ENCODE measurements at places on chromosomes 1 and 21. TPM values are rescaled to one million over a fixed set of nuclear protein-coding genes. Genes with fewer than 3 reads are reported as not detected.

Gene GCSAML
- total RNA-seq = not detected

Gene SIPA1L2
- 5.1 TPM for total RNA-seq

Gene TMEM240
- 1.5 TPM for total RNA-seq

Gene PAQR6
- 0.19 TPM for total RNA-seq

Gene IFT25
- total RNA-seq = 19.2 TPM

Gene SLAMF1
- total RNA-seq = not detected

Gene PRXL2B
- 13.8 TPM for total RNA-seq

Gene CRNN
- total RNA-seq = not detected

Gene BNIPL
- total RNA-seq = 0.38 TPM

Gene MATN1
- total RNA-seq = 0.28 TPM

Gene ORC1
- 10.5 TPM for total RNA-seq

Gene TMPRSS15
- not detected for total RNA-seq

Gene OR2T35
- total RNA-seq = not detected

Gene G0S2
- 34.1 TPM for total RNA-seq

Gene SAMD13
- total RNA-seq = 0.77 TPM

Gene PGLYRP4
- not detected for total RNA-seq

Gene RNU1-1
- total RNA-seq = under 0.01 TPM

Gene PLXNA2
- total RNA-seq = 3.4 TPM

Gene FAM72C
- total RNA-seq = 2.5 TPM

Gene KIF2C
- 4.8 TPM for total RNA-seq

Gene FCRL5
- total RNA-seq = not detected

Gene FAM72A
- 7.3 TPM for total RNA-seq

Gene DSCAM
- not detected for total RNA-seq

Gene SERINC2
- 3.6 TPM for total RNA-seq

Gene KIF21B
- 0.19 TPM for total RNA-seq

Gene ZNF593OS
- not detected for total RNA-seq

Gene GJA9
- not detected for total RNA-seq

Gene SNRNP40
- total RNA-seq = 160 TPM

Gene SPATA46
- total RNA-seq = not detected
